Small intestine (tissue), 16 donors: ENCODE measurements at places on chromosomes 12 and 14. TPM values are rescaled to one million over a fixed set of nuclear protein-coding genes. Genes with fewer than 3 reads are reported as not detected.

DNA sequence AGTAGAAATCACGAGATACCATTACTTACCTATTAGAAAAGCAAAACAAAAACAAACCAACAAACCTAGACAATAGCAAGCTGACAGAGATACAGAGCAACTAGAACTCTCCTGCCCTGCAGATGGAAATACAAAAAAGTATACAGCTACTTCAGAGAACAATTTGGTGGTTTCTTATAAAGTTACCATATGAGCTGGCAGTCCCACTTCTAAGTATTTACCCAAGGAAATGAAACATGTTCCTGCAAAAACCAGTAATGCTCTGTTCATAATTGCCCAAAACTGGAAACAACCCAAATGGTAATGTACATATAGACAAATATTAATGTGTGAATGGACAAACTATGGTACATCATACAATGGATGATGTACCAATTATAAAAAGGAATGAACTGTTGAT, 31.7 kb downstream of the FUT8 start:
- no peaks in the 10 kb centered on the region for H3K4me1 ChIP-seq
- DNase-seq = no peak
- no peaks in the 10 kb centered on the region for H3K36me3 ChIP-seq
- H3K27ac ChIP-seq = no peak overlapping the region

DNA sequence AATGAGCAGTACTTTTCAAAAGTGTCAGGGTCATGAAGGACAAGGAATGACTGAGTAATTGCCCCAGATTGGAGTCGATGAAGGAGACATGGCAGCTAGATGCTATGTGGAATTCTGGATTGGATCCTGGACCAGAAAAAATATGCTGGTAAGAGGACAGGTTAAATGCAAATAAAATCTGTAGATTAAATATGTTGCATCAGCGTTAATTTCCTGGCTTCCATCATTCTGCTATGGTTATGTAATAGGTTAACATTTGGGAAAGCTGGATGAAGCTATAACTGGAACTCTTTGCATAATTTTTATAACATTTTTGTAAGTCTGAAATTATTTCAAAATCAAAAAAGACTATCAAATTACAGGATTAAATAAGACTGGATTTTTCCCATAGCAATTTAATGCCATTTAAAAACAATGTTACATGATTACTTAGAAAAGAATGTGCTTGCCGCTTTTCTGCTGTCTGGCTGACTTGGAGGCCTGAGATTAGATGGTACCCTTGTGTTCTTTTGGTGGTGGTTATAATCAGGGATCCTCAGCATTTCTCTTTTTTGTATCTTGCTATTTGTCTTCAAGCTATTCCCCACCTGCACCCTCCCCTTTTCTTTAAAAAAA, 65.1 kb downstream of the FBXW8 start:
- H3K4me1 ChIP-seq = no peaks in the 10 kb centered on the region
- H3K36me3 ChIP-seq = peaks cover 2% of the 10 kb centered on the region
- no peak overlapping the region for H3K4me3 ChIP-seq
- H3K27ac ChIP-seq = no peak overlapping the region

DNA sequence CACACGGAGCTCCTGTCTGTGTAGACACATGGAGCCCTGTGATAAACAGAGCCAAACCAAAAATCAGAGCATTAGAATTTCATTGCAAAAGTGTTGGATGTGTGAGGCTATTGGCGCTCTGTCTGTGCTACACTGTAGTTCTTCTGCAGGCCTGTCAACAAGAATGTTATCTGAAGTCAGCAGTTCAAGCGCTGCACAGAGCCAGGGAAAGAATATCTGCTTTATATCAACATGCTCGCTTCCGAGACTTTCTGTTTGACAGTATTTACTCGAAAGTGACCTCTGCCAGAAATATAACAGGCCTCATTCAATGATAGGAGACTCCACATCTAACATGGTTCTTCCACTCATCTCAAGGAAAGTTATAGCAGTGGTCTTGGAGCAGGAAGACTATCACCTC, 118.3 kb downstream of the CCER1 start:
- H3K27ac ChIP-seq = no peak overlapping the region
- H3K4me1 ChIP-seq = no peaks in the 10 kb centered on the region
- no peak for DNase-seq
- H3K36me3 ChIP-seq = no peaks in the 10 kb centered on the region

DNA sequence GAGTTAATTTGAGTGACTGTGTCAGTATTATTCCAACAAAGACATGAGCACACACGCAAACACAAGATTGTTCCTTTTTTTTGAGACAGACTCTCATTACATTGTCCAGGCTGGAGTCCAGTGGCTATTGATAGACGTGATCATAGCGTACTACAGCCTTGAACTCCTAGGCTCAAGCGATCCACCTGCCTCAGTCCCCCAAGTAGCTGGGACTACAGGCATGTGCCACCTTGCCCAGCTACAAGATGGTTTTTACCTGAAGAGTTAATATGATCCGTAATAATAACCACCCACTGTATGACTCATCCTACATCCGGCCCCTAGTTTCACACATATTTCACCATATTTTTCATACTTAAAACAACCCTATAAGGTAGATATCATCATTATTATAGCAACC, 26.8 kb downstream of the BCAT1 start:
- no peaks in the 10 kb centered on the region for H3K27me3 ChIP-seq
- H3K36me3 ChIP-seq = no peaks in the 10 kb centered on the region
- no peak overlapping the region for H3K4me3 ChIP-seq
- no peak for DNase-seq
- no peaks in the 10 kb centered on the region for H3K4me1 ChIP-seq
- H3K27ac ChIP-seq = no peak overlapping the region

DNA sequence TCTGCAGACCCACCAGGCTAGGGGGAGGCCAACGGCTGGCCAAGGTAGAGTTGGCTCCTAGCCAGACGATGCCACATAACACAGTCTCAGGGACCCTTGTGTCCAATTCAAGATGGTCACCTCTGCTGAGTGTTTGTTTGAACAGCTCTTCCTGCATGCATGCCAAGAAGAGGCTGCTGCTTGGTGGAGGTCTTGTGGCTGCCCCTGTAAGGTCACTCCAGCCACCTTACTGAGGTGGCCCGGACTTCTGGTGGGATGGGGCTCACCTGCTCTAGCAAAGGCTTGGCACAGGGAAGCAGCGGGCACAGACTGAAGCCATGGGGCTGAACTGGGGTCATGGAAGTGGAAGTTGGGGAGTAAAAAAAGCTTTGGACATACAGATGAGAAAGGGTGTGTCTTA, 210.3 kb downstream of the GLT1D1 start:
- H3K36me3 ChIP-seq = no peaks in the 10 kb centered on the region
- no peak overlapping the region for H3K4me3 ChIP-seq
- no peak for DNase-seq
- H3K4me1 ChIP-seq = no peaks in the 10 kb centered on the region
- H3K27ac ChIP-seq = no peak overlapping the region

- DNase-seq = no peak
- H3K4me1 ChIP-seq = no peaks in the 10 kb centered on the region
- no peak overlapping the region for H3K27ac ChIP-seq
- no peaks in the 10 kb centered on the region for H3K36me3 ChIP-seq
- H3K27me3 ChIP-seq = no peaks in the 10 kb centered on the region
Observed at GRCh38 chr12:20985399-20985798, 145.6 kb upstream of the SLCO1B1 start.

DNA sequence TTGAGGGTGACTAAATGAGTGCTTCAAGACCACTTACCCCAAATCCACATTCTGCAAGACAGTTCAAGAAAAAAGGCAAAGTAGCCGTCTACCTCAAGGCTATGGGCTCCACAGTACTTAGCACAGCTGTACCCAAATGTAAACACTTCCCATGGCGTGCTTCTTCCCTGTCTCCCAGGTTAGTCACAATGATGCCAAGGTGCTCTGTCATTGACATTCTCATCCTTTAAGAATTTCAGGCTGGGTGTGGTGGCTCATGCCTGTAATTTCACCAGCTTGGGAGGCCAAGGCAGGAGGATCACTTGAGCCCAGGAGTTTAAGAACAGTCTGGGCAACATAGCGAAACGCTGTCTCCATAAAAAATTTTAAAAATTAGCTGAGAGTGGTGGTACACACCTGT, 51.2 kb upstream of the CERS5 start:
- H3K4me1 ChIP-seq = peaks cover 26% of the 10 kb centered on the region
- no peak overlapping the region for H3K4me3 ChIP-seq
- no peak overlapping the region for H3K27ac ChIP-seq
- DNase-seq = no peak
- H3K36me3 ChIP-seq = peaks cover 11% of the 10 kb centered on the region
- no peaks in the 10 kb centered on the region for H3K27me3 ChIP-seq

DNA sequence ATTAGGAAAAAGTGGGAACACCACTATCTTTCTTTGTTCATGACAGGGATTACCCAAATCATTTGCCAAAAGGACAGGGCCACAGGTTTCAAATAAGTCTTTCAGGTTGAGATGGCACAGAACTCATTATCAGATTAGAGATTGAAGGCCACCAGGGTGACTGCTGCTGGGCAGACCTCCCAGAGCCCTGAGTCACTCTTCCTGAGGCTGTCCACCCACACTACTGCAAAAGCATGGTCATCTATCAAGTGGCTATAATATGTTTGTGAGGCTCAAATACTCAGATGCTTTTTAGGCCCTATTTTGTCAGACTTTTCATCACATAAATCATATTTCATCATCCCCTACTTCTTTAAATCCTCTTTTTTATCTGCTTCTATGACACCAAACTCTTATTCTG, 155.3 kb upstream of the CCDC196 start:
- no peak for DNase-seq
- H3K4me1 ChIP-seq = no peaks in the 10 kb centered on the region
- H3K4me3 ChIP-seq = no peak overlapping the region
- H3K36me3 ChIP-seq = no peaks in the 10 kb centered on the region
- H3K27me3 ChIP-seq = no peaks in the 10 kb centered on the region

GRCh38 chr14:67680121-67680602, 5.7 kb upstream of the VTI1B start:
- DNase-seq = no peak
- H3K27me3 ChIP-seq = no peaks in the 10 kb centered on the region
- no peak overlapping the region for H3K4me3 ChIP-seq
- peaks cover 4% of the 10 kb centered on the region for H3K4me1 ChIP-seq
- H3K27ac ChIP-seq = no peak overlapping the region
- peaks cover 5% of the 10 kb centered on the region for H3K36me3 ChIP-seq

GRCh38 chr12:104090685-104091084, 26.4 kb downstream of the HCFC2 start:
- no peaks in the 10 kb centered on the region for H3K4me1 ChIP-seq
- H3K27ac ChIP-seq = no peak overlapping the region
- H3K36me3 ChIP-seq = peaks cover 19% of the 10 kb centered on the region
- H3K4me3 ChIP-seq = no peak overlapping the region
- no peaks in the 10 kb centered on the region for H3K27me3 ChIP-seq
- DNase-seq = no peak

MGP gene
- 18.9 TPM for polyA plus RNA-seq

PLEKHD1 gene
- 0.04 TPM for polyA plus RNA-seq

ACOT6 gene
- 0.04 TPM for polyA plus RNA-seq

OTX2 gene
- polyA plus RNA-seq = not detected

FAM181A gene
- polyA plus RNA-seq = not detected

NANOG gene
- polyA plus RNA-seq = not detected

PTGDR gene
- 6.6 TPM for polyA plus RNA-seq
